Osteoblast (primary cell): ENCODE measurements at places on chromosomes 5 and 9. TPM values are rescaled to one million over a fixed set of nuclear protein-coding genes. Genes with fewer than 3 reads are reported as not detected.

The TMC1 gene
- under 0.01 TPM in 1 of 2 replicates, not detected in the other for total RNA-seq

- DNase-seq = no peak
These were observed 2126.3 kb upstream of the ACO1 start for GRCh38 chr9:30258094-30258493.

The AMACR gene
- 15.2 and 15.3 TPM in 2 replicates for total RNA-seq

The YTHDC2 gene
- 26.8 and 32.6 TPM in 2 replicates for total RNA-seq

GRCh38 chr5:73312872-73313510, 135.6 kb downstream of the FOXD1 start:
- peak; percentile 52 for DNase-seq

The SLC34A3 gene
- total RNA-seq = not detected in 2 replicates

DNA sequence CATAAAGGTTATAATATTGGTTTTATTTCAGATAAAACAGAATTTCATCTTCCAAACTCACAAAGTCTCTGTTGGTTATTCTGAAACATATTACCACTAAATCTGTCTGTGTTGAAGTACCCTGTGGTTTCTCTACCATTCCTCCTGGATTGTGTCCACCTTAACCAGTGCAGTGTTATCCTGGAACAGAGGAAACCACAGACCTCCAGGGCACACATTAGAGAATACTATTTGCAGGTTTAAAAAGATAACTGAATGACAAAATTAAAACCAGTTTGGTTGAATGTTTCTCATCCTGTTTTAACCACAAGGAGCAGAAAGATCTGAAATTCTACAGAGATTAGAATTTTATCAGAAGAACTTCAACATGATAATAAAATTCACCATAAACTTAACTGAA, 251.8 kb downstream of the CWC27 start:
- no peak for DNase-seq

The SHLD3 gene
- 4.3 and 4.4 TPM in 2 replicates for total RNA-seq

GRCh38 chr9:135152614-135153334, 65.3 kb downstream of the OLFM1 start:
- DNase-seq = no peak

GRCh38 chr9:36598273-36598672, 25.6 kb downstream of the MELK start:
- no peak for DNase-seq

GRCh38 chr9:129701549-129701948, 36.1 kb downstream of the PRRX2 start:
- DNase-seq = peak; percentile 83

The SPINK6 gene
- total RNA-seq = not detected in 2 replicates

- no peak for DNase-seq
These were observed 20.5 kb downstream of the TGFBR1 start for GRCh38 chr9:99125446-99125845.

- peak; percentile 90 for DNase-seq
These were observed 53.0 kb downstream of the CDC14B start for GRCh38 chr9:96566498-96567202.

GRCh38 chr9:100724886-100725285, 147.0 kb downstream of the CAVIN4 start:
- DNase-seq = no peak

GRCh38 chr5:142600611-142601358, 85.1 kb downstream of the FGF1 start:
- DNase-seq = no peak

The IL5 gene
- not detected in 2 replicates for total RNA-seq

GRCh38 chr5:125874717-125875116, 548.5 kb upstream of the GRAMD2B start:
- no peak for DNase-seq

DNA sequence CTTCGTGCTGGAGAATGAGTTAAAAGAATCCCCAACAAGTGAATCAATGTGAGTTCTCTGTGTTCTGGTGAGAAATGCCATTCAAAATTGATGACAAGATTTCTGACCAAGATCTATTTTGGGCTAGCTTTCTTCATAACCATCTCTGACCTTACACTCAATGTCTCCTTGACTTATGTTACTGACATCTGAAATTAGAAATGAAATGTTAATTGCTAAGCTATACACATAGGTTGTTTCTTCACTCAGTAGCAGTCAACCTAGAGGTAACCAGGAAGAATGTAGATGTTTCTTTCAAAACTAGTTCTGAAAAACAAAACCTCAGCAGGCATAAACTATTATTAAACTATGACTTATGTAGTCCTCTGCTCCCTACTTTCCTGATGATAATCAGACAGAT, 2220.7 kb upstream of the C9orf72 start:
- DNase-seq = no peak

DNA sequence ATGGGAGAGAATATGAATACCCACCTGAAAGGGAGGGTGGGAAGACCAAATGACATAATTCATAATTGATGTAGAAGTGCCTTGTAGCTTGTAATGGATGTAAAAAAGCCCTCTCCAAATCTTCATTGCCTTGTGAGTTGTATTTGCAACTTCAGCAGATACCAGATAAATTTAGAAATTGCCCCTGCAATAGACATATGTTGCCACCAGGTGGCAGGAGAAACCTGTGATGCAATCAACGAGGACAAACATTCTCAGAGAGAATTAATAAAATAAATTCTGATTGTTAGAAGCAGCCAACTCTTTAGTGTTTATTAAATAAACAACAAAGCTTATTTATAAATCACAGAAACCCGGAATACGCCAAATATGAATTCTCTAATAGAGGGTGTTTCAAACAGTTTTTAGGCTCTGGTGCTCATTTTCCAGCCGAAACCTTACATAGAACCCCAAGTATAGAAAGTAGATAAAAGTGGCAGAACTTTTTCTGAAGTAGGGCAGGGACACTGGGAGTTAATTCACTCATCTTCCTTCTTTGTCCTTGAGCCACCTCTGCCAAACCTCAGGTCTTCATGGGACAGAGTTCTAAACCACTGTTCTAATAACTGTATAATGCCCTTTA, 147.8 kb downstream of the TMEM38B start:
- no peak for DNase-seq

GRCh38 chr9:19637084-19637483, 151.8 kb downstream of the SLC24A2 start:
- no peak for DNase-seq

- DNase-seq = no peak
These were observed 92.4 kb upstream of the NR3C1 start for GRCh38 chr5:143495821-143496275.

DNA sequence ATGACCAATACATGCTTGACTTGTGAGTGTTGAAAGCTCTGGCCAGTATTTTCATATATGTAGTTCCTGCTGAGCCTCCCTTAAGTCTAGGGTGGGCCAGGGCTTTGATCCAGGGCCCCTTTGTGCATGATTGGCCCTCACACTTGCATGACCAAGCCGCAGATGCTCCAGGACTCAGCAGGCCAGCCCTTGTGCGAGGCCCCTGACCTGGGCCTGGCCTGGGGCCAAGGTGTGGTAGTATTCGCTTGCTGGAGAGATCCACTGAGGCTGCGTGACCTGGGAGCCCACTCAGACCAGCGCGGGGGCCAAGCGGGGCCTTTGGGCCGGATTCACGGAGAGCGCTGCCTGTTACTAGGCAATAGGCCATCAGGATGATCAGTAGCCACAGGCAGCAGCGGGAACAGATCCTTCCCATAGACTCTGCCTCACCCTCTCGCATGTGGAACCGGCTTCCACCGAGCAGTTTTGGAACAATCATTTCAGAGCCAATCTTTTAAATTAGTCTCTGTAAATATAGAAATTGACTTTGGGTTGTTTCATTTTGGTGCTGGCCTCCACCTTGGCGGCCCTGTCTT, 79.0 kb upstream of the PTCH1 start:
- no peak for DNase-seq

The ANKRA2 gene
- 25.3 and 36.2 TPM in 2 replicates for total RNA-seq

- DNase-seq = no peak
These were observed 272.2 kb downstream of the PLK2 start for GRCh38 chr5:58187432-58188261.

DNA sequence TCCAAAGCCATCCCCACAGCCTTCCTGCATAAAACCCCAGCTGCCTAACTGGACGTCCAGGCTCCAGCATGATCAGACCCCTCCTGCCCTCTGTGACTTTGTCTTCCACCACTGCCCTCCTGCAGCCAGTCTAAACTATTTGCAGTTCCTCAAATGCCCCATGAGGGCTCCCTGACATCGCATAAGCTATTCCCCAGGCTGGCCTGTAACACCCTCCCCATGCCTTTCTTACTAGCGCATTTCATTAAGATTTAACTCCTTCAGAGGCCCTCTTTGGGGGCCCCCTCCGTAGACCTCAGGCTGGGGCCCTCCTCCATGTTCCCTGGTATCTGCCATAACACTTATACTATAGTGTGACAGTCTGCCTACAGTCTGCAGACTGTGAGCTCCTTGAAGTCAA, 15.5 kb upstream of the SMIM23 start:
- no peak for DNase-seq

- DNase-seq = no peak
These were observed 27.6 kb downstream of the GLRA1 start for GRCh38 chr5:151897020-151897552.

GRCh38 chr5:96140084-96140483, 178.4 kb upstream of the ELL2 start:
- no peak for DNase-seq

The KCNV2 gene
- not detected in 2 replicates for total RNA-seq

The CDX1 gene
- total RNA-seq = 0.29 and 0.36 TPM in 2 replicates

DNA sequence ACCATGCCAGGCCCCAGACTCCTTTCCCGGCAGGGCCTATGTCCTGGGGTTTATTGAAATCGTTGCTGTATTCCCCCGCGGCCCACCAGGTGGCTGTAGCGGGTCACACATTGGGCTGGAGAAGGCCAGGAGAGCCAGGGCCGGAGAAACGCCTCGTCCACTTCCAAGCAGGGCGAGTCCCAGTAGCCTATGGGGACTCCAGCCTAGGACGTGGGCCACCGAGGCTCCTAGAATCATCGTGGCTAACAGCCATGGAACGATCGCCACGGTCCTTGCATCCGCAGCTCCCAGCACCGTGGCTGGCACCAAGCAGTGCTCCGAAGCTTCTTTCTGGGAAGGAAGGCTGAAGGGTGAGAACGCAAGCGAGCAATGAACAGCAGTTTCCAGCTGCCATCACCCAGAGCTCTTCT, 87.7 kb downstream of the ENTREP1 start:
- peak; percentile 96 for DNase-seq

GRCh38 chr9:114486205-114486963, 18.9 kb downstream of the WHRN start:
- no peak for DNase-seq

The ADAMTS6 gene
- 135 and 150 TPM in 2 replicates for total RNA-seq

The BTNL8 gene
- not detected in 2 replicates for total RNA-seq

GRCh38 chr9:107789001-107789700, 299.6 kb upstream of the KLF4 start:
- no peak for DNase-seq

DNA sequence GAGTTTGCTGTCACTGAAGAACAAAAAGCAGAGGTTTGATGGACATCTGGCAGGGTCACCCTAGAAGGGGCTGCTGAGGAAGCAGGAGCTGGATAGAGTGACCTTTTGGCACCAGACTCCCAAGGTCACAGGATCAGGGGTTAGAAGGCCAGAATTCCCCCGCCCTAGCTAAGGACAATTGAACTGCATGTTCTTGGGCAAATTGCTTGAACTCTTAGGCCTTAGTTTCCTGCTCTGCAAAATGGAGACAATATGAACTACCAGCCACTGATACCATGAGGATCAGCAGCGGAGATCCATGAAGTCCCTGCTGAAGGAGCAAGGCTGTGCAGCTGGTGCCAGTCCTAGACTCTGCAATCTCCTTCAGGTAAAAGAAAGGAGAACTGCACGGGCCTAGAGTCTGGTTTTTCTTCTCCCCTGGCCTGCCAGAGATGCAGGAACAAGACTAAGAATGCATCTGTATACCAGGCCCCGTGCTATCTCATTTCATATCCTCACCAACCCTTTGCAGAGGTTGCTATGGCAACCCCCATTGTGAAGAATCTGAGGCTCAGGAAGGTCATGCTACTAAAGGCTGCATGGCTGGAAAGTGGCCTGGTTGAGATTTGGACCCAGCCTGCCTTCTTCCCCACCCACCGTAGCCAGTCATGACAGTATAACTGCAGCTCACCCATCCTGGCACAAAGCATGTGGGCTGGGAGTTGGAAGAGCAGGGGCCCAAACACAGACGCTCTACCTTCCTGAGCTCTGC, 33.7 kb downstream of the CAMK2A start:
- DNase-seq = peak; percentile 14

GRCh38 chr5:65925601-65926275, 637 bp upstream of the ERBIN start:
- DNase-seq = peak; percentile 98

GRCh38 chr5:103259705-103260355, 1.3 kb downstream of the MACIR start:
- DNase-seq = no peak

DNA sequence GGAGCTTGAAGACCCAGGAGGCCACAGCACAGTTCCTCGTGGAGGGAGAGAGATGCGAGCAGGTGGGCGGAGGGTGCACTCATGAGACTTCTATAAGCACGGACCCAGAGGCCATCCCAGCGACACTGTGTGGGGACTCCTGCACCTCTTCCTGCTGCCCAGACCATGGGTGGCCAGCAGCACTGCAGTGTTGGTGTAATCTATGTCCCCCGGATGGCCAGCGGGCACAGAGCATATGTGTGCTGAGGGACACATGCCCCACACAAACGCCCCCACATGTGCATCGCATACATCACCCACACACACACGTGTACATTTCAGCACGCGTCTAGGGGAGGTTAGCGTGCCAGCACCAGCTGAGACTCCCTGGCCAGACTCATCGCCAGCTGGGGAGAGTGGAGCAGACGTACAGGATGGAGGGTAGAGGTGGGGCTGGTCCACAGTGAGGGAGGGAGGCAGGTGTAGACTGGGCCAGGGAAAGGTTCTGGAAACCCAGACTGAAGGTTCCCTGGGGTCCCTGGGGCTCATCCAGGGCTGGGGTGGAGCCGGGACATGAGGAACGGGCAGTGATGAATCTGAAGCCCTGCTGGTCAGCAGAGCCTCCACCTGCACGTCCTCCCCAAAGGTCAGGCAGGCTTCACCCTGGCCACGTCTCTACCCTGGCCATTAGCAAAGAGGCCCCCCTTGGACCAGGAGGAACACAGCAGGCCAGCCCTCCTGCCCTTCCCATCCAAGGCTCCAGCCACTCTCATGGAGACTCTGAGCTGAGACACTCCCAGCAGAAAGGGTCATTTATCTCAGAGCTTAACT, 27.6 kb downstream of the ADAMTS2 start:
- DNase-seq = peak; percentile 37

The PPP2R2B gene
- total RNA-seq = under 0.01 TPM in 1 of 2 replicates, not detected in the other

GRCh38 chr5:42858031-42858643, 46.4 kb upstream of the SELENOP start:
- DNase-seq = peak; percentile 59

The SKP2 gene
- 17.7 and 20.6 TPM in 2 replicates for total RNA-seq

The FCN2 gene
- total RNA-seq = not detected in 2 replicates

The TAF11L5 gene
- not detected in 2 replicates for total RNA-seq

DNA sequence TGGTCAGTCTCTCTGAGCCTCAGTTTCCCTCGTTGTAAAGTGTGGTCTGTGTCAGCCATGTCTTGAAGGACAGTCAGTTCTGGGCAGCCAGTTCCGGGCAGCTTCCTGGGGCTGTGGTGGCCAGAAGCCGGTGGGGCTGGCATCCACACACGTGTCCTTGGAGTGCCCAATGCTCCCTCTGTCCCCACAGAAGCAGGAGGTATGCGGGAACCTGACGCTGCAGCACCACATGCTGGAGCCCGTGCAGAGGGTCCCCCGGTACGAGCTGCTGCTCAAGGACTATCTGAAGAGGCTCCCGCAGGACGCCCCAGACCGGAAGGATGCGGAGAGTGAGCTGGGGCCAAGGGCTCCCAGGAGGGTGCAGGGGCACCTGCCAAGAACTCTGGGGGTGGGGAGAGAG, 48.4 kb upstream of the SUSD3 start:
- DNase-seq = peak; percentile 39

The GLE1 gene
- 17.1 and 19.2 TPM in 2 replicates for total RNA-seq
